Uterus (tissue), 4 donors: ENCODE measurements at places on chromosomes 12 and 14.

- H3K4me3 ChIP-seq, result no peak overlapping the region
- no peaks in the 10 kb centered on the region for H3K27me3 ChIP-seq
- H3K27ac ChIP-seq, result no peak overlapping the region
Measured at GRCh38 chr12:44848703-44849085, 27.4 kb downstream of the NELL2 start.

- no peaks in the 10 kb centered on the region for H3K27me3 ChIP-seq
- H3K27ac ChIP-seq, result no peak overlapping the region
- no peaks in the 10 kb centered on the region for H3K4me1 ChIP-seq
- H3K36me3 ChIP-seq, result no peaks in the 10 kb centered on the region
Measured at GRCh38 chr14:83147006-83147405, 1613.4 kb upstream of the SEL1L start.

DNA sequence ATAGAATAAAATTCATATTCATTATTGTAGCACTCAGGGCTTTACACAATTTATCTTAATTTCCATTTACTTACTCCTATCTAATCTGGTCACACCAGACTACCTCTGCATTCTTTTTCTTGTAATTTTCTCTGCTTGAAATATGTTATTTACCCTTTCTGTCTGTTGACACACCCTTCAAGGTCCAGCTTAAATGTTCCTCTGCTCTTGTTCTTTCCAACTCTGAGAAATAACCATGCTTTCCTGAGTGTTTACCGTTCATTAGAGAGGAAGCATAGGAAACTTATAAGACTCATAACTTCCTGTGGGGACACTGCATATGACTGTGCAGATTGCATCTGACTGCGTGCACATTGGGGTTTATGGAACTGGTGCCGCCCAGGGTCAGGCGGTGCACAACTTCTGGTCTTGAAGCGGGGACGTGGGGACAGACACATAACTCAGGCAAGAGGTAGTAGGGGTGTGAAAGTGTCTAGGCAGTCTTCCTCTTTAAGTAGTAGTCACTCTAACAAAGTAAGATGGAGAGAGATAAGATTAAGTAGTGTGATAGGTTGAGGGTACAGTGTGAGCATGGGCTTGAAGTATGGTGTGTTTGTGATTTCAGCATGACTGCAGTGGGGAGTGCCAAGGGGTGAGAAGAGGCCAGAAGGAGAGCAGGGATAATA, 42.6 kb upstream of the FOXJ2 start:
- H3K36me3 ChIP-seq, result no peaks in the 10 kb centered on the region
- H3K4me1 ChIP-seq, result no peaks in the 10 kb centered on the region
- no peak overlapping the region for H3K4me3 ChIP-seq
- DNase-seq, result no peak
- no peaks in the 10 kb centered on the region for H3K27me3 ChIP-seq
- no peak overlapping the region for H3K27ac ChIP-seq

DNA sequence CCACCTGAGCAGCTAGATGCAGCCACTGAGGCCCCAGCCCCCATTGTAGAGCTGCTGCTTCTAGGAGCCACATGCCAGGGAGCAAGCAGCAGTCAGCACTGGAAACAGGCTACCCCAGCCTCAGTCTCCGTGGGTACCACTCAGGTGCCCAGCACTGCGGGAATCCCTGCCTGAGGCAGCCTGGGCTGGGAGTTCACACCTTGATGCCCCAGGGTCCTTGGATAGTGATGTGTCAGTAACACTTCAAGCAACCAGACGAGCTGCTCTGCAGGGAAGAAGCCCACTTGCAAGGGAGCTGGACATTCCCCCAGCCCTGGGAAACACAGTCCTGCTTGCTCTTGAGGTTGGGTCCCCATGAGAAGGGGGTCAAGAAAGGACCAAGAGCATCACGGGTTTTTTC, 90.7 kb downstream of the ZFP36L1 start:
- DNase-seq, result no peak
- H3K4me3 ChIP-seq, result no peak overlapping the region
- peaks cover 8% of the 10 kb centered on the region for H3K4me1 ChIP-seq
- H3K27ac ChIP-seq, result no peak overlapping the region
- H3K27me3 ChIP-seq, result no peaks in the 10 kb centered on the region

DNA sequence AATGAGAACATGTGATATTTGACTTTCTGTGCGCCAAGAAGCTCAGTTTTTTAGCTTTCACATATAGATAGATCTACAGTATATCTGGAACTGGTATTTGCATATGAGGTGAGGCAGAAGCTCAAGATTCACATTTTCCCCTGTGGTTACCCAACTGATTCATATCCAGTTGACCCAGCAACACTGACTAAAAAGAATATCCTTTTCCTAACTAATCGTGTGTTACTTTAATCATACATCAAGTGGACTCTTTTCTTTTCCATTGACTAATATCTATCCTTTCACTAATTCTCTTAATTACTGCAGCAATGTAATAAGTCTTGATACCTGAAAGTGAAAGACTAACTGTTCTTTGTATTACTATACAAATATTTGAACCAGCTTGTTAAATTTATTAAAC, 236.1 kb downstream of the AEBP2 start:
- H3K4me1 ChIP-seq, result no peaks in the 10 kb centered on the region
- no peak for DNase-seq
- no peaks in the 10 kb centered on the region for H3K27me3 ChIP-seq
- no peak overlapping the region for H3K27ac ChIP-seq
- H3K36me3 ChIP-seq, result no peaks in the 10 kb centered on the region

GRCh38 chr12:2101359-2101758, 48.6 kb downstream of the CACNA1C start:
- no peak overlapping the region for H3K4me3 ChIP-seq
- H3K27ac ChIP-seq, result no peak overlapping the region

- no peak for DNase-seq
- H3K36me3 ChIP-seq, result no peaks in the 10 kb centered on the region
- no peak overlapping the region for H3K27ac ChIP-seq
- no peak overlapping the region for H3K4me3 ChIP-seq
- no peaks in the 10 kb centered on the region for H3K27me3 ChIP-seq
Measured at GRCh38 chr12:2550561-2551411, 244.0 kb upstream of the FKBP4 start.

GRCh38 chr14:56414236-56414635, 165.4 kb upstream of the TMEM260 start:
- H3K27me3 ChIP-seq, result no peaks in the 10 kb centered on the region
- no peak for DNase-seq
- H3K4me1 ChIP-seq, result no peaks in the 10 kb centered on the region
- H3K27ac ChIP-seq, result no peak overlapping the region
- no peaks in the 10 kb centered on the region for H3K36me3 ChIP-seq

DNA sequence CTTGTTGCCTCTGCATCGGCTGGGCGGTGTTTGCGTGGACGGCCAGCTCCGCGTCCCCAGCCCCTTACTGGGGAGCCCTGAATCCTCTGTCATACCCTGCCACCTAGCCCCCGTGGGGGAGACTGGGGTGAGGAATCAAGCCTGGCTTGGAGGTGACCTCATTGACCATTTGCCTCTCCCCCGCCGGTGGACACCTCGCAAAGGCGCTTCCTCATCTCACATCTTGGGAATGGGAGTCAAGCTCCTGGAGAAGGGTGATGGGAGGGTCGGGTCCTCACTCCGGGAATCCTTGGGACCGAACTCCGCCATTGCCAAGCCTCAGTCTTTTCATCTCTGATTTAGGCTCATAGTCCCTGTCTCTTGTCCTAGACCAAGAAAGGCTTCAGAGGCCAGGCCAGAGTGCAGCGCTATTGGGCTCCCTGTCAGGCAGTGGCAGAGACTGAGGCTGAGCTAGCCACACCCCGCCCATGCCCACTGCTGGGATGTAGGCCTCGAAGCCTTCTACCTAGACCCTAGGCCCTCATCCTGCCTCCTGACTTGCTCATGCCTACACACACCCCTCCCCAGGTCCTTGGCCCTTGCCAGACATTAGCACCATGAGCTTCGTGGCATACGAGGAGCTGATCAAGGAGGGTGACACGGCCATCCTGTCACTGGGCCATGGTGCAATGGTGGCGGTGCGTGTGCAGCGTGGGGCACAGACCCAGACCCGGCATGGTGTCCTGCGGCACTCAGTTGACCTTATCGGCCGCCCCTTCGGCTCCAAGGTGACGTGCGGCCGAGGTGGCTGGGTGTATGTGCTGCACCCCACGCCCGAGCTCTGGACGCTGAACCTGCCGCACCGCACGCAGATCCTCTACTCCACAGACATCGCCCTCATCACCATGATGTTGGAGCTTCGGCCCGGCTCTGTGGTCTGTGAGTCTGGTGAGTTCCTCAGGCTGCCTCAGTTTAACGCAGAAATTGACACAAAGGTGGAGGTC, 678 bp downstream of the TRMT61A start:
- no peaks in the 10 kb centered on the region for H3K27me3 ChIP-seq
- peak; percentile 19 for DNase-seq
- peak overlapping the region; percentile 88 for H3K27ac ChIP-seq
- peaks cover 32% of the 10 kb centered on the region for H3K4me1 ChIP-seq

DNA sequence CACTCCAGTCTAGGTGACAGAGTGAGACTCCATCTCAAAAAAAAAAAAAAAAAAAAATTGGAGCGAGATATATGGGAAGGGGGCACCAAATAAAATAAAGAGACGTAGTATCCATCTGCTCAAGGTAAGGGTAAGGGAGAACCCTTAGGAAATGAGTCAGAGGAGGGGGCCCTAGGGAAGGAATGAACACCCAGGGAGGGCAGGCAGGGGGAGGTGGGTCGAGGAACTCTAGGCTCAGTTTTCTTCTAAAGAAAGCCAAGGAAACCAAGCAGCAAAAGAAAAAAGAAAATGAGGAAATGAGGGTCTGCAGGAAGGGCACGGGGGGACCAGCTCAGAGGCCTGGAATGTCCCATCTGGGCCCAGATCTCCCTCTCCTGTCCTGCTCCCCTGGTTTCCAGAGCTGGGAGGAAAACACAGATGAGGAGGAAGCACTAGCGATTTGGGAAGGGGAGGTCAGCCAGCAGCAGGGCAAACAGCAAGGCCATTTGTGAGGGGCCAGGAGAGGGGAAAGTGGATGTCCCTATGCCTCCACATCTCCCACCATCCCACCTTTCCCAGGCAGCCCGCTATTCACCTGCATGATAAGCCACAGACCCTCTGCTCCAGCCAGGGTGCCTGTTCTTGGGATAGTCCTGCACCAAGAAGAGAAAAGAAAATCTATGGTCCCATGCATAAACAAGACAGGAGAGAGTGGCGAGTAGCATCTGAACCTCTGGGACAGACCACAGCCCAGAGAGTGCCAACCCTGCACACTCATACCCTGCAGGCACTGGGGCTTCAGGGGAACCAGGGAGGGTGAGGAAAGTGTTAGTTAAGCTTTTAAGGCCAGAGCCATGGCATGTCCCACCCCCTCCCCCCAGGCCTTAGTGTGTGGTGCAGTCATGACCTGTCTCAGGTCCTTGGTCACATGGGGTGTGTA, 11.9 kb downstream of the SPRYD3 start:
- H3K36me3 ChIP-seq, result no peaks in the 10 kb centered on the region
- peaks cover 12% of the 10 kb centered on the region for H3K4me1 ChIP-seq
- peak overlapping the region; percentile 86 for H3K27ac ChIP-seq
- H3K4me3 ChIP-seq, result no peak overlapping the region
- H3K27me3 ChIP-seq, result no peaks in the 10 kb centered on the region

DNA sequence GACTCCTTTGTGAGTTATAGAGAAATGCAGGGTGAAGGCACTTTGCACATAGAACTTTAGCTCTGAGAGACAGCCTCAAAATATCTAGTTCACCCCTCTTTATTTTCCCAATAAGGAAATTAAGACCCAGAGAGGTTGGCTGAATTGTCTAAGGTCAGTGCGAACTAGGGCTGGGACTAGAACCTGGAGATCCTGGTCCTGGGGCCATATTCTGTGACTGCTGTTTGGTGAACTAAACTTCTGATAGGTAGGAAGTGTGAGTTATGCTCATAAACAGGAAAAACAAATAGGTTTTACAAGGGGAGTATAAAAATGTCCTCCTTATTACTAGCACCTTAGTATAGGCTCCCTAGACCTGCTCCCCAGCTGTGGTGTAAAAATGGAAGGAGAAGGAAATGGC, 53.9 kb downstream of the DAD1 start:
- no peaks in the 10 kb centered on the region for H3K27me3 ChIP-seq
- no peaks in the 10 kb centered on the region for H3K4me1 ChIP-seq
- no peak overlapping the region for H3K4me3 ChIP-seq
- no peak overlapping the region for H3K27ac ChIP-seq
- no peak for DNase-seq

GRCh38 chr12:49092086-49092815, 2.4 kb downstream of the DHH start:
- peak overlapping the region; percentile 8 for H3K4me3 ChIP-seq
- H3K27me3 ChIP-seq, result no peaks in the 10 kb centered on the region
- no peaks in the 10 kb centered on the region for H3K36me3 ChIP-seq
- H3K27ac ChIP-seq, result no peak overlapping the region
- peak; percentile 66 for DNase-seq

DNA sequence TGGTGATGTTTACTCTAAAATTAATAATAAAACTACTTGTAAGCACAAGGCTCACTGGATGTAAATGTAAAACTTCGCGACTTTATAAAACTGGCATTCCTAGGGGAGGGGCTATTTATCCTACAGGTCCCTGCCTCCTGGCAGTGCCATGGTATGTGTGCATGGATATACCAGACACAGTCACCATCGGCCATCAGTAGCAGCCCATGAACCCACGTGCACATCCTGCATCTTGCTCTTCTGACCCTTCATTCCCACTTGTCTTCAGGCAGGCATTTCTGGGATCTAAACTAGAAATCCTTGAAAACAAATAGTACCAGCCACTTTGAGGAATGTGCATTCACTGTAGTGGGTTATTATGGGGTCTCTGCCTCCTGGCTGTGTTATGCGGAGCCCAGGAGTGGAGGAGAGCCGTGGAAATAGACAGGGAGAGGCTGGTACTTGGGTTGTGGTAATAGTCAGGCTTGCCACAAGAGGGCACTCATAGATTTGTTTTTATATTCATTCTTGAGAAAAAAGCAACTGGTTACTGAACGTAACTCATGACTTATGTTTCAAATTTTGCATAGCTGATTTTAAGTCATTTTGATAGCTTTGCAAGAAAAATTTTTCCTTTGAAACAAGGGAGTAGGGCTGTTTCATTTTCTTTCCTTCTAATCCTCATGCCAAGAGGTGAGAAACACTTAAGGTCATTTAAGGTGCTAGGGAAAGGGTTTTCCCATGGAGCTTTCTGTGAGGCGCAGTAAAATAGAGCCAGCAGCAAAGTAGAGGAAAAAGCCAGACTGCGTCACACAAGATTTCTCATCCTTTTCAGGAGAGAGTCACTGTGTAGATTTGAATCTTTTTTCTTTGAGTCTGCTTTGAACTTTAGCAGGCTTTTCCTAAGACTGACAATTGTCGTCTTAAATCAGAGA, 17.4 kb upstream of the GALNT16 start:
- no peaks in the 10 kb centered on the region for H3K36me3 ChIP-seq
- peak; percentile 83 for DNase-seq
- H3K27ac ChIP-seq, result peak overlapping the region; percentile 57
- no peaks in the 10 kb centered on the region for H3K27me3 ChIP-seq
- no peak overlapping the region for H3K4me3 ChIP-seq

DNA sequence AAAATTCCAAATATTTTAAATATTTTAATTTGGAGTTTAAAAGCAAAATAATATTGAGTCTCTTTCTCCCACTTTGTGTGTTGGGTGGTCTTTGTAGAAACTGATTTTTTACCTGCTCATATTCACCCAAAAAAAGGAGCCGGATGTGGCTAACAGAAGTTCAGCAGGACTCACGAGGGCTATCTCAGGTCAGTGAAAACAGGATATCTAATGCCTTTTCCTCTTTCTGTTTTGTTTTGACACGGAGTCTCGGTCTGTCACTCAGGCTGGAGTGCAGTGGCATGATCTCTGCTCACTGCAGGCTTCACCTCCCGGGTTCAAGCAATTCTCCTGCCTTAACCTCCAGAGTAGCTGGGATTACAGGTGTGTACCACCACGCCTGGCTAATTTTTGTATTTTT, 30.8 kb downstream of the COA8 start:
- no peak for DNase-seq
- no peaks in the 10 kb centered on the region for H3K36me3 ChIP-seq
